WTC11 (cell line): ENCODE measurements at places on chromosomes 11 and 22. TPM values are rescaled to one million over a fixed set of nuclear protein-coding genes. Genes with fewer than 3 reads are reported as not detected.

DNA sequence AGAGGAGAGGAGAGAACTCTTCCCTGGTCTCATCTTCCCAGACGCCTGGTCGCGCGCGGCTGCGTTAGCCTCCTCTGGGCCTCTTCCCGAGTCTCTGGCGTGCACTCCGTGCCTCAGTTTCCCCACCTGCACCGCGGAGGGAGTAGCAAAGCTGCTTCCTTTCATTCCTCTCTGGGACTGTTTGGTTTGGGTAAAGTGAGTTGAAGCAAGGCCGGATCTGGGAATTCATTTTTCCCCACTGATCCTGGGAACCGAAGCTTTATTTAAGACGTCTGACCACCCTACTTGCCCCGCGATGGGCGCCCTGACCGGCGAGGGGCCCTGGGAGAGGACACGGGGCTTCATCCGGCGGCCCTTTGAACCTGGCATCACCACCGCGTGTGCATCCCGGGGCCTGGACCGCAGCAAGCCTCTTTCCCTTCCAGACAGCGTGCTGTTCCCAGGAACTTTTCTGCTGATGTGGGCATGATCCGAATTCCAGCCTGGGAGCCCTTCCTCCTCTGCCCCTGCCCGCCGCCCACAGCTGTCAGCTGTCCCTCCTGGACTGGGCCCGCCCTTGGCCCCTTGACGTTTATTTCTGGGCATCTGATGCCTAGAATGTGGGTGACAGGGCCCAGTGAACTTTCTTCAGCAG, 758 bp downstream of the LDLRAD3 start:
- DNase-seq = no peak

The CCDC87 gene
- total RNA-seq = 0.71 to 0.85 TPM (median 0.80 TPM) in 3 replicates

DNA sequence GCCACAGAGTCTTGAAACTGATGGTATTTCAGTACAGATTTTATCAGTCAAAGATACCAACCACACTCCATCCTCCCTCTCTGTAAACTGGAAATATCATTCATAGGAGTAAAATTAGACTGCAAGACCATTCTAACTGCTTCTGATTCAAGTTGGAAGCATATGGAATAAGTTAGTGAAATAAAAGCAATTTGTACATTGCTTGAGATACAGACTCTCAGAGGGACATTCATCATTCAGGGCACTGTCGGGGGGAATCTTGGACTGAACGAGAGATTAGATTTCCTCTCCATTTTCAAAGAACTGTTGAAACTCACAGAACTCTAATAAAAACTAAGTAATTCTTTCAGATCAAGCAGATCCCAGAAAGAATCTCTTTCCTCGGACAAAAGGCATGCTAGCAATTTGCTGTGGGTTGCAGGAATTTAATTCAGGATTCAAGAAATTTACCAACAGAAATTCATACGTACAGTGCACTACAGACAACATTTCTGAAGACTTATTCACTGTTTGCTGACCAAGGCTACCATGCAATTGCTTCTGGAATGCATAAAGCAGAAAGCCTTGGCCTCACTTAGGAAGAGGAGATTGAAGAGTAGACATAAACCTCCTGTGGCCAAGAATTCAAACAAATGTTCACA, 34.1 kb downstream of the PAMR1 start:
- DNase-seq = no peak

- no peak for DNase-seq
These were observed 880.6 kb downstream of the LUZP2 start for GRCh38 chr11:25377466-25377865.

DNA sequence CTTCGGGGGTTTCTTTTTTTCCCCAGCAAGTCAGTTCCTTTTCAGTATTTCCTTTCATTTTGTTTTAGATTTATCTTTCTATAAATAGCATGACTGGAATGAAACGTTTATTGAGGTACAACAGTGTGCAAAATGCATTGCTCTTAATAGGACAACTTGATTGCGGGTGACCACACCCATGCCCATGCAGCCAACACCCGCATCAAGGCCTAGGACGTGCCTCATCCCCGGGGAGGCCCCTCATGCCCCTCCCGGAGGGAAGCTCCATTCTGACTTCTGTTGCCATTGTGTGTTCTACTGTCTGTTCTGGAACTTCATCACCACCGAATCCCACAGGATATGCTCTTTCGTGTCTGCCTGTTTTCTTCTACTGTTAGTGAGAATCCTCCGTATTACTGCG, 82.2 kb downstream of the RPS6KA4 start:
- no peak for DNase-seq
